ENCODE measurements at places on chromosomes 12 and 14.

GRCh38 chr12:64205542-64205941 is 16.6 kb downstream of the KICS2 start:
- DNase-seq = no peak

GRCh38 chr14:64956697-64957406 is 14.3 kb upstream of the GPX2 start:
- DNase-seq = no peak

DNA sequence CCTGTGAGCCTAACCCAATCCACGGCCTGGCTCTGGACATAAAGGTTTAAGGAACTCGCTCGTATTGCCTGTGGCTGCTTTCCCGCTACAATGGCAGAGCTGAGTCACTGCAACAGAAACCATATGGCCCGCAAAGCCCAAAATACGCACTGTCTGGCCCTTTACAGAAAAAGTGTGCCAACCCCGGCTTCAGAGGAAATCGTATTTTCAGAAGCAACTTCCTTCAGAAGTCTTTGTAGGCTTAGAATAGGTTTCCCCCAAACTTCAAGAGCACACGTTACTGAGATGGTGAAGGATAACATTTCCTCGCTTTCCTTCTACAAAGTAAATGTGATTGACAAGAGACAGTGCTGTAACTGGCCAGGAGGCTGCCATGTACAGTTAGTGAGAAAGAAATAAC is 34.8 kb upstream of the TESC start:
- DNase-seq = peak; percentile 39

- no peak for DNase-seq
Measured at GRCh38 chr12:6053541-6053940, 70.9 kb downstream of the VWF start.

DNA sequence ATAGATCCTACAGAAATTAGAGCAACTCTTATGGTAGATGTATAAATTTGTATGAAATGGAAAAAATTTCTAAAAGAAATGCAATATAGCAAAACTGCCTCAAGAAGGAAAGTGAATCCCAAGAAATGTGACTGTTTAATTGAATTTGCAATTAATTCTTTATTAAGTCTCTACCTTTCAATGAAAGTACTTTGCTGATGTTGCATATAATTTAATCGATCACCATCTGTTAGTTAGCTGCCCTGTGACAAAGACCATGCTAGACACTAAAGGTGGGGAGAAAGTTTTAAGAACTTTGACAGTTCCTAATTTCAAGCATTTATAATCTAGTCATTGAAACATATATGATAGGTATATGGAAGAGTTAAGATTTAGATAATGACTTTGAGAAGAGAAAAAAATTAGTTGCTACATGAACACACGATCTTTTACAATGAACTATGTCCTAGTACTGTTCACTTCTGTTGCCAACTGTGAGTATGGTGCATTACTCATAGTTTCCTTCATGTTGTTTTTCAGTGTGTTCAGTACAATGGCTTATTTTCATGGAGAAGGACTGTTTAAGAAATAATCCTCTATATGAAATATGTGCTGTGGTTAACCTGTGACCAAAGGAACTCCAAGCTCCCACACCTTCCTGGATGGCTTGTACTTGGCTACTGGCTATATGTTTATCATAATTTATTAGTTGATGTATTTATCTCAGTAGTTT is 128.4 kb downstream of the METTL25 start:
- no peak for DNase-seq

DNA sequence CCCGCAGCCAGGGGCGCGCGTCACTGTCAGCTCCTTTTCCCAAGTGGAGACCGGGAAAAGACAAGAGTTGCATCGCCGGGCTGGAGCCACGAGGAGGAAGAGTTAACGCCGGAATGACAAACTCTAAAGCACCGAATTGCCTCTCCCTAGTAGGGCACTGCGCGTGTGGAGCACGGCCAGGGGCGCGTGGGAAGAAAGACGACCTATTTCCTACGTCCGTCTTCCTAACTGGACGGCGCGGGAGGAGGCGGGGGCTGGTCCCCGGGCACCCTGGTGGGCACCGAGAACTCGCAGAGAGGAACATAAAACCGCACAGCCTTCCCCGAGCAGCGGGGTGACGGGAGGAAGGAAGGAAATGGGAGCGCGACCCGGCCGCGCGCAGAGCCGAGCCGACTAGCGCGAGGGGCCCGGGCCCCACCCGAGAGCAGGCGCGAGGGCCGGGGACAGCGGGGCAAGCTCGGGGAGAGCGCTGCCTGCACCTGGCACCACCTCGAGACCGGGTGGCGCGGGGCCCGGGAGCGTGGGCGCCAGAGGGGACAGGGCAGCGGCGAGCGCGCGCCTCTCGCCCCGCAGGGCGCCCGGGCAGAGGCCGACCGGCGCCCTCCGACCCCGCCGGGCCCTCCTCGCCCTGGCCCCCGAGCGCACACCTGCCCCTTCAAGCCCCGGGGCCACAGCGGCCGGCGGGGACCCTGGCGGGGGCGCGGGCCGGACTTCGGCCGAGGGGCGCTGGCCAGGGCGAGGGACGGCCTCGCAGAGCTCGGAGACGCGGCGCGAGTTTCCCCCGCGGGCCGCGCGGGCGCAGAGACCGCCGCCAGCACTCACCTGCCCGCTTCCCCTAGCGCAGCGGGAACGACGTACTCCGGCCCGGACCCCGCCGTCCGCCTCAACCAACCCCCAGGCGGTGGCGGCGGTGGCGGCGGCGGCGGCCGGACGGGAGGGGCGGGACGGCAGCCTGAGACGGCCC is at the start of gene SETD3:
SETD3 (minus strand) TSS at position 954 of the 964 bp plus-strand sequence. CDS start 15,054 bp downstream, outside the sequence.
- peak; percentile 44 for DNase-seq

DNA sequence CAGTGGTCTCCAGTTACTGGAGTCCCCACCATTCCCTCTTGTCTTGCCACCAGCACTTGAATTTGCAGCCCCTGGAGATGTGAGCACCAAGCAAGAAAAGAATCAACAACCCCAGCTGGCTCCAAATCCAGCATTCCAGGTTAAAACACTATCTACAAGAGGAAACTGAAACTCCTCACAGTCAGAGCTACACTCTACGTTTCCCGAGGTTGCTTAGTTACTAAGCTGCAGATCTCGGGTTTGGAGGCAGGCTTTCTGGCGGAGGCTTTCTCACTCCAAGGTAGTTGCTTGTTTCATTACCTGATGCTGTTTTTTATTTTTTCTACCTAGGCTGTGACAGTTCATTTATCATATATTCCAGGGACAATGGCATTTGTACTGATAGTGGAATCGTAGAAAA is 248.1 kb downstream of the GLT1D1 start:
- no peak for DNase-seq

- DNase-seq = no peak
Measured at GRCh38 chr14:96532632-96533031, 30.4 kb downstream of the PAPOLA start.

GRCh38 chr12:24191117-24191516 is 241.6 kb upstream of the SOX5 start:
- DNase-seq = no peak

DNA sequence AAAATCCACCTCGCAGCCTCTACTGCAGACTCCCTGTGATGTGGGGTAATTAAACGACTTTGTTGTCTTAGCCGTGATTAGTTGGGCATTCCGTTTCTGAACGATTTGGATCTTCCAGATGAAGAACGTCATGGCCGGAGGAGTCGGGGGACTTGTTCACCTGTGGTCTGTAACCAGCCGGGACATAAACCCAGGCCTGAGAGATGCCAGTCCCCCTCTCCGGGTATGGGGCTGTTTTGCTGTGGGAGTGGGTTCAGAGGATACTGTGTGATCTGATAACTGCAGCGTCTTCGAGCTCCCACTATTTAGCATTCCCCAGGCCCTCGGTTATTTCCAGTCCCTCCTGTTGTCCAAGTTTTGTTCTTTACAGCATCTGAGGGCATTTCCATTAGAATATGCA is 96.1 kb downstream of the PIWIL1 start:
- DNase-seq = no peak

GRCh38 chr12:105279460-105280056 is 43.6 kb upstream of the APPL2 start:
- DNase-seq = peak; percentile 65

DNA sequence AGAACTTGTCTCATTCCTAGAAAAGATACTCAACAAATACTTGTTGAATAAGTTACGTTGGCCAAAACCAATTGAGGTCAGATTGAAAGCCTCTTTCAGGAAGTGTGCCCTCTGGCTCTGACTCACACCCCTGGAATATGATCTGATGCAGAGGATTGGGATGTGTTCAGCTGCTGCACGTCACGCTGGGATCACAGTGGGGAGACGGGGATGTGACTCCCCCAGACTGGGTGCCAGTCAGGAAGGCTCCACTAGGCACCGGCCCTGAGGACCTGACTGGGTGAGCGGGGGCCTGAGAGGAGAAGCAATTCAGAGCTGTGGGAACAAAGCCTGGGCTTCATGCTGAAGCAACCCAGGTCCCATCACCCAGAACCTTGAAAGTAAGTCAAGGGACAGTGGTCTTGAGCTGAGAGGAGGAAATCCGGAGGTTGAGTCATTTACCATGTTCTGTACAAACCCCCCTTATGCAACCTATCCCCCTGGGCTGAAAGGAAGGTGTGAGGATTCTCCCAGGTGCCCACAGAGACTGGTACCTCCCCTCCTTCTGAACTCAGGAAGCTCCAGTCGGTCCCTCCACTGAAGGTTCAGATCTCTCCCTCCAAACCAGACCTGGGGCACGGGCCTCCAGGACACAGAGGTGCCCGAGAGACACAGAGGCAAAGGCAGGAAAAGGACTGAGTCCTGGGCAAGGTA is 3.9 kb downstream of the CEBPE start:
- DNase-seq = no peak

- DNase-seq = no peak
Measured at GRCh38 chr12:77161944-77162343, 96.6 kb upstream of the E2F7 start.

DNA sequence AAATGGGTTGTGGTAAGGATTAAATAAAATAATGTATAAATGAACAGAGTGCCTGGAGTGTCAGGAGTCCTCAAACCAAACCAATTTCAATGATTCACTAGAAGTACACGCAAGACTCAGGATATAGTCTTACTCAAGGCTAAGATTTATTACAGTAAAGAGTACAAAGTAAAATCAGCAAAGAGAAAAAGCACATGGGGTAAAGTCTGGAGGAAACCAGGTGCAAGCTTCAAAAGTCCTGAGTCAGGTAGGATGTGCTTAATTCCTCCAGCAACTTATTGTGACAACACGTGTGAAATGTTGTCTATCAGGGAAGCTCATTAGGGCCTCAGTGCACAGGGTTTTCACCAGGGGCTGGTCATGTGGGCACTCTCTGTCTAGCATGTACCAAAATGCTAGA is 105.8 kb upstream of the NAP1L1 start:
- no peak for DNase-seq

DNA sequence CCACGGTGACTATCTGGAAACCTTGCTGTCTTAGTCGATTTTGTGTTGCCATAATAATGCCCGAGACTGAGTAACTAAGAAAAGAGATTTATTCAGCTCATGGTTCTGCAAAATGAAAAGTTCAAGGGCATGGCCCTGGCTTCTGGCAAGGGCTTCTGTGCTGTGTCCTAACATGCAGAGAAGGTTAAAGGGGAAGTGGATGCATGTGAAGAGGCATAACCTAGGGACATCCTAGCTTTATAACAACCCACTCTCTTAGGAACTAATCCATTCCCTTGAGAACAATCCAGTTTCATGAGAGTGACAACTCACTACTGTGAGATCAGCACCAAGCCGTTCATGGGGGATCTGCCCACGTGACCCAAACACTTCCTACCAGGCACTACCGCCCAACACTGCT is 11.5 kb downstream of the FLVCR2 start:
- no peak for DNase-seq

DNA sequence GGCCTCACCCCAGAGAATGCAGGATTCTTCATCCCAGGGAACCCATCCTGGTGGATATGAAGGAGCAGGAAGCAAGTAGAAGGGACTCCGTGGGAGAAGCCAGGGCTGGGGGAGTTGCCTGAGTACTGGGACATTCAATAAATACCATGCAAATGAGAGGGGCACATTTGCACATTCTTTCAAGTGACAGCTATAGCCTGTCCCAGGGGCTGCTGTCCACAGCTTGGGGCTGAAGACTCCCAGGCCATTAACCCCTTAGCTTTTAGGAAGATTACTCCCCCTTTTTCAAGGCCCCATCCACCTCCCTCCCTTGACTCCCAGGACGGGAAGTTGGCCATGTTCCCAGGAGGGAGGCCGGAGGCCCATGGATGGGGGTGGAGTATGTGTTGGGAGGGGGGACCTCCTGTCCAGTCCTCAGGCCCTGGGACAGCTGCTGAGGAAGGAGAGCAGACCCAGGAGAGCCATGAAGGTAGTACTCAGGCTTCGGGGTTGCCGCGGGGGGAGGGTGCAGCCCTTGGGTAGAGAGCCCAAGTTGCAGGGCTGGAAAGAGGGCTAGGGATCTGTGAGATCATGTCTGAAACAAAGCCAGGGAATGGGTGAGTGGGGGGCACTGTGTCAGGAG is 974 bp upstream of the TNS2 start:
- no peak for DNase-seq

GRCh38 chr14:104732931-104733681 is 9.1 kb downstream of the ADSS1 start:
- no peak for DNase-seq

- DNase-seq = no peak
Measured at GRCh38 chr12:92133795-92134637, 11.6 kb downstream of the BTG1 start.

- DNase-seq = peak; percentile 5
Measured at GRCh38 chr12:116508145-116509121, 50.7 kb upstream of the MAP1LC3B2 start.

DNA sequence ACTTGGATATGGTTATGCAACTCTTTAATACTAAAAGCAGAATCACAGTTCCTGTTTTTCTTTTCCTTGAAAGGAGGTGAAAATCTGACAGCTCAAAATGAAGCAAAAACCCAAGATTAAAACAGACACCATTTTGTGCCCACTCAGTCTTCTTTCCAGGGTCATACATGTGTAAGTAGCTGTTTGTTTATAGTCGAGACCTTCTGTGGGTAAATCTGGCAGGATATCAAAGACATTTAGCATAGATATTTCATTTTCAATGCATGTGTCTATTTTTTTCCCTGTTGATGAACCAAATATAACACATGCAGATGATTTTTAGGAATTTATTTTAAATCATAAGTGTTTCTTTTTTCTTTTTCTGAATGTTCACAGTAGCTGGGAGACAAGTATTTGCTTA is 398.8 kb downstream of the FOXG1 start:
- no peak for DNase-seq

- DNase-seq = no peak
Measured at GRCh38 chr12:130675121-130675520, 41.0 kb downstream of the RIMBP2 start.

DNA sequence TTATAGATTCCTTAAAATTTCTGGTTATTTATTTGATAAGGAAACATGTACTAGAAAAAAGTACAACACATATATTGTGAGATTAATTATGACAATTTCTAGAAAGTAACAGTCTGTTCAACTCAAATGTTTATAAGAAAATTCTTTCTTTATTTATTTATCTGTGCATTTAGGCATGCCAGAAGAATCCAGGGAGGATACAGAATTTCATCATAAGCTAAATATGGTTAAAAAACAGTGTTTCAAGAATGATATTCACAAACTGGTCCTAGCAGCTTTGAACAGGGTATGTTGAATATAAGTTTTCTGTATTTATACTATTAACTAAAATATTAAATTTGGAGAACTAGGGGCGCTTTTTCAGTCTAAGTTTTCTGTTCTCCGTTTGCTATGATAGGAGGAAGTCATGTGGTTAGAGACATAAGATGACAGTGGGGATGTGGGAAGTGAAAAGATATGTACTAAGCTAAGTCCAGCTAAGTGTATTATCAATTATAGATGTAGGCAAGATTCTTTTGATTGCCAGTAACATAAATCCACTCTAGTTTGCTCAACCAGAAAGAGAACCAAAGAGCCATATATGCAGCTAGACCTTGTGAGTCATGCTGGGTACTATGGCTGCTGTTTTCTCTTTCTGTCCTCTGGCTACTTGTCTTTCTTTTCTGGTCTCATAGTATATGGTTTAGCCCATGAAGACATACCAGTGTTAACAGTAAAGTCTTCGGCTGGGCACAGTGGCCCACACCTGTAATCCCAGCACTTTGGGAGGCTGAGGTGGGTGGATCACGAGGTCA is 39.0 kb downstream of the LRRK2 start:
- no peak for DNase-seq
